ENCODE measurements at places on chromosomes 5 and 9. TPM values are rescaled to one million over a fixed set of nuclear protein-coding genes. Genes with fewer than 3 reads are reported as not detected.

- DNase-seq, result no peak
Observed at GRCh38 chr5:139848508-139849100, 53.0 kb downstream of the PSD2 start.

DNA sequence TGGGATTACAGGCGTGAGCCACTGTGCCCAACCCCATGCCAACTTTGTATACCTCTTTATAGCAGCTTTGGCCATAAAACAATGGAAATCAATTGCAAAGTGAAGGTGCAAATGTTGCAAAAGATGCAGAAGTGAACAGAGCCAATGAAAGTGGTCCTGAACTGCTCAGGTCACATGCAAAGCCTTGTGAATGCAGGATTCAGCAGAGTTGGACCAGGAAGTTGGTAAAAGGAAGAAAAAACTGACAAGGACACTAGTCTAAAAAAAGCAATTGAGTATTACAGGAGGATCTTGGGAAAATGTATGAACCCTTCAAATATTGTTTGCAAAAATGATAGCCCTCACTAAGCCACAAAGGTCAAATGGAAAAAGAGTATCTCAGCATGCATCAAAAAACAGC lies 4.5 kb upstream of the MAP3K1 start:
- DNase-seq, result no peak

Gene CDC37L1
- 14.6 TPM for total RNA-seq

DNA sequence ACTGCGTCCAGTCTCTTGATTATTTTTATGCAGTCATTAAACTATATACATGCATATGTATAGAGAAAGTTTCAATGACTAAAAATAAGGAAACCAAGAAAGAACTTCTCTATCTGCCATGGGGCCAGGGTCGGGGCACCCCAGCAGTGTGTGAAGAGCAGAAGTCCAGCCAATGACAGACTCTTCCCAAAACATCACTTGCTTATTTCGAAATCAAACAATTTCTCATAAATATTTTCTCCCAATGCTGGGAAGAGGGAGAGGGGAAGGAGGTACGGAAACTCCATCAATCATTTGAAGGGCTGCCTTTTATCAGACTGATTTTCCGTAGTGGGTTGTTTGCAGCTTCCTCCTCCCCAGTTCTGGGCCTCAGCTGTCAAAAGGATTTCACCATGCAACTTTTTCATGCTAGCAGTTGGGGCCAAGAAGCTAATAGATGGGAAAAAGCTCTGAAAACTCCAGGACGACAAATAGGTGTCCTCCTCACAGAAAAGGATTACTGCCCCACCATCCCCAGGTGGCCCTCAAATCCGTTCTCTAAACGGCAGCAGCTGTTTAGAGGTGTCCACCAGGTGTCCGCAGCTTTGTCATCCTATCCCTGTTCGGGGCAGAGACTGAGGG lies 617 bp upstream of the FPGS start:
- no peak for DNase-seq

Gene KLF4
- 1.6 TPM for total RNA-seq

- no peak for DNase-seq
Observed at GRCh38 chr9:108530141-108530540, 325.6 kb downstream of the ACTL7B start.

GRCh38 chr9:25702536-25702935 lies 24.3 kb upstream of the TUSC1 start:
- DNase-seq, result no peak

DNA sequence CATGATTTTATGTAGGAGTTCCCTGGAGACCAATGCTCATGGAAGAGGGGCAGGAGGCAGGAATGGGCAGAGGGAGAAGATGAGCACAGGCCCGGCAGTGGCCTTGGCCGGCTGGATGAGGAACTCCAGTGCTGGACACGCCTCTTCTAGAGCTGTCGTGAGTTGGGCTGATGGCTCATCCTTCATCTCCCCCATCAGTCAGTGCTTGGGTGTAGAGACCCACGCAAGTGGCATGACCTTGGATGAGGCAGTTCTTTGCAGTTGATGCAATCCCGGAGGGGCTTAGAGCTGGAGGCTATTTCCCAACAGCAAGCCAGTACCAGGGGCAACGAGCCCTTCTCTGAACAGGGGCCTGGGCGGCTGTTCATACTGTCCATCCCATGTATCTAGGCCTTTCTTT lies 25.5 kb upstream of the ARAP3 start:
- DNase-seq, result no peak

Gene SECISBP2
- total RNA-seq, result 23.1 TPM

DNA sequence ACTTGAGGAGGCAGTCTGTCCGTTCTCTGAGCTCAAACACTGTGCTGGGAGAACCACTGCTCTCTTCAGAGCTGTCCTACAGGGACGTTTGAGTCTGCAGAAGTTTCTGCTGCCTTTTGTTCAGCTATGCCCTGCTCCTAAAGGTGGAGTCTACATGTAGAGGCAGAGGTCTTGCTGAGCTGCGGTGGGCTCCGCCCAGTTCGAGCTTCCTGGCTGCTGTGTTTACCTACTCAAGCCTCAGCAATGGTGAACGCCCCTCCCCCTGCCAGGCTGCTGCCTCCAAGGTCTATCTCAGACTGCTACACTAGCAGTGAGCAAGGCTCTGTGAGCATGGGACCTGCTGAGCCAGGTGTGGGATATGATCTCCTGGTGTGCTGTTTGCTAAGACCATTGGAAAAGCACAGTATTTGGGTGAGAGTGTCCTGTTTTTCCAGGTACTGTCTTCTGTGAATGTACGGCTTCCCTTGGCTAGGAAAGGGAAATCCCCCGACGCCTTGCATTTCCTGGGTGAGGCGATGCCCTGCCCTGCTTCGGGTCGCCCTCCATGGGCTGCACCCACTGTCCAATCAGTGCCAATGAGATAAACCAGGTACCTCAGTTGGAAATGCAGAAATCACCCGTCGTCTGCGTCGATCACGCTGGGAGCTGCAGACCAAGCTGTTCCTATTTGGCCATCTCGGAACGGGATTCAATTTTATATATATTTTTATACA lies 58.5 kb downstream of the CNTRL start:
- DNase-seq, result no peak

DNA sequence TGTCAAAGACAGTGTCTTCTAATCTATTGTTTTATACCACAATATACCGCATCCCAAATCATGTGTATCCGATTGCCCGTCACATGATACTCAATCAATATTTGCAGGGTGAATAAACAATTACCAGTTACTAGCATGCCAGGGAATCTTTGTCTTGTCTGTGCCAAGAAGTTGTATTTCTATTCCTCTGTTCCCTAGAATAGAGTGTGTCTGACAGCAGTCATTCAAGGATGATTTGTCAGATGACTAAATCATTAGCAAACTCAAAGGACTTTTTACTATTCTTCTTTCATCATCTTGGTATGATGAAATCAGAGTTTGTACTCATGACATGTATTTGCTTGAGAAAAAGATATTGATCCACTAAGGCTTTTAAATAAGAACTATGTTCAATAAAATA lies 348.8 kb downstream of the HTR1A start:
- no peak for DNase-seq

GRCh38 chr9:74771262-74771585 lies 116.5 kb downstream of the TRPM6 start:
- no peak for DNase-seq

DNA sequence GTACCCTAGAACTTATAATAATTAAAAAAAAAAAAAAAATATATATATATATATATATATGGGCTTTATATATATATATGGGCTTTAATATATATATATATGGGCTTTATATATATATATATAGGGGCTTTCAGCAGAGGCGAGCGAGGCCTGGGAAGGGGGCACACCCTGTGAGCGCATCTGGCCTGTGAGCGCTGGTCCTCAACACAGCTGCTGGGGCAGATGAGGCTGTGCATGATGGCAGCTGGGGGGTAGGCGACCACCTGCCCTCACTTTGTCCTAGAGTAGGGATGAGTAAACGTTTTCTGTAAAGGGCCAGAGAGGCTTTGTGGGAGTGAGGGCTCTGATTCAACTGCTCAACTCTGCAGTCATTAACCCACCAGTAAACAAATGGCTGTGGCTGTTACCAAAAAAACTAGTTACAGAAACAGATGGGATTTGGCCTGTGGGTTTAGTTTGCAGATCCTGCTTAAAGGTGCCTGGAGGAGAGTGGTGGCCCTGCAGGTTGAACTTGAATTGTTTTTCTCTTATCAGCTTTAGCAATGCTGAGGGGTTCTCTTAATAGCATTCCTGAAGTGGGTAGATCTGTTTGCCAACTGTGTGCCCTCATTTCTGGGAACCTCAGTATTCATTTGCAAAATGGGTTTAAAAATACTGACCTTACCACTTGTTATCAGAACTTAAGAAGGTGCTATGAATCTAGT lies 88.1 kb upstream of the EPB41L4B start:
- DNase-seq, result no peak

Gene CRHBP
- not detected for total RNA-seq

DNA sequence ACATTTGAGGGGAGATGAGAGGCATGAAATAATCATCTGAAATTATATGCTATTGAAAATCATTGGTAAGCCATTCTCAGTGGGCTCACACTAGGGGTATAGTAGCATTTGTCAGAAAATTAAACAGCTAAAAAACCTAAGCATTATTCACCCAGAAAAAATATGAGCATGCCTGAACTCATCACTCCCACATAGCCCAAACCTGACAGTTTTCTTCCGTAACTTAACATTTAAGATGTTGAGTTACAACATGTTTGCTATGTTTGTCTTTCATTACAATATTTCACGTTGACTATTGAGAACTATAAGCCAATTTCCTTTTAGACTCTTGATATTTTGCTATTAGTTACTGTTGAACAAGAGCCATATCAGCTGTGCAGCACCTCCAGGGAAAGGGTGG lies 23.5 kb upstream of the GHR start:
- DNase-seq, result no peak

Gene EGFLAM
- total RNA-seq, result 0.59 TPM

GRCh38 chr5:88226881-88227450 lies 41.7 kb downstream of the TMEM161B start:
- no peak for DNase-seq

Data from pulmonary artery endothelial cell (primary cell).